ENCODE measurements at places on chromosomes 2 and 18.

DNA sequence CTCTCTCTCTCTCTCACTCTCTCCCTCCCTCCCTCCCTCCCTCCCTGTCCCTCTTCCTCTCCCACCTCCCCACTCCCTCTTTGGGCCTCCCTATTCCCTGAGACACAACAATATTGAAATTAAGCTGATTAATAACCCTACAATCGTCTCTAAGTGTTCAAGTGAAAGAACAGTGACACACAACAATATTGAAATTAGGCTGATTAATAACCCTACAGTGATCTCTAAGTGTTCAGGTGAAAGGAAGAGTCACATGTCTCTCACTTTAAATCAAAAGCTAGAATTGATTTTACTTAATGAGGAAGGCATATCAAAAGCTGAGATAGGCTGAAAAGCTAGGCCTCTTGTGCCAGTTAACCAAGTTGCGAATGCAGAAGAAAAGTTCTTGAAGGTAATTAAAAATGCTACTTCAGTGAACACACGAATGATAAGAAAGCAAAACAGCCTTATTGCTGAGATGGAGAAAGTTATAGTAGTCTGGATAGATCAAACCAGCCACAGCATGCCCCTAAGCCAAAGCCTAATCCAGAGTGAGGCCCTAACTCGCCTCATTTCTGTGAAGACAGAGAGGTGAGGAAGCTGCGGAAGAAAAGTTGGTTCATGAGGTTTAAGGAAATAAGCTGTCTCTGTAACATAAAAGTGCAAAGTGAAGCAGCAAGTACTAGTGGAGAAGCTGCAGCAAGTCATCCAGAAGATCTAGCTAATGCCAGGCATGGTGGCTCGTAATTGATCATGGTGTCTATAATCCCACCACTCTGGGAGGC is 21.3 kb downstream of the MALT1 start:
- DNase-seq, result no peak

GRCh38 chr18:23485386-23485785 is 17.9 kb upstream of the RMC1 start:
- no peak for DNase-seq

DNA sequence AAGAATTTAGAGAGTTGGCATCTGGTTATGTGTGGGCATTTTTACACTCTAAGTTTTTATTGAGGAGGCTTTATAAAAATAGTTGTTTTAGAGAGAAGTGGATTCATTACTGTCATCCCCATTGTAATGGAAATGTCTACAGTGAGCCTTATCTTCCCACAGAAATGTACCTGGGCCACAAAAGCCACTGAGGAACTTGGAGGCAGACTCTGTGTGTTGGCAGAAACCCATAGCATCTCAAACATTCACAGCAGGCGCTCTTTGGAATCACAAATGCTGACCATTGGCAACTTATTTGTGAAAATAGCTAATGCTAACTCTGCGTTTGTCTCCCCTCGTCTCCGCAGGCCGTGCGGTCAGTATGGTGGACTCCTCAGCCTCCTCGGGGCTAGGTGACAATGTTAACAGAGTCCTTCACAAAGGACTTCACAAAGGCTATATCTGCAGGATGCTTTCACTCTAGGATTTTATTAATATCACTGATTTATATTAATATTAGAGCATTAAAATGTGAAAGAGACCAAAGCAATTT is 689.1 kb upstream of the POU3F3 start:
- DNase-seq, result no peak

DNA sequence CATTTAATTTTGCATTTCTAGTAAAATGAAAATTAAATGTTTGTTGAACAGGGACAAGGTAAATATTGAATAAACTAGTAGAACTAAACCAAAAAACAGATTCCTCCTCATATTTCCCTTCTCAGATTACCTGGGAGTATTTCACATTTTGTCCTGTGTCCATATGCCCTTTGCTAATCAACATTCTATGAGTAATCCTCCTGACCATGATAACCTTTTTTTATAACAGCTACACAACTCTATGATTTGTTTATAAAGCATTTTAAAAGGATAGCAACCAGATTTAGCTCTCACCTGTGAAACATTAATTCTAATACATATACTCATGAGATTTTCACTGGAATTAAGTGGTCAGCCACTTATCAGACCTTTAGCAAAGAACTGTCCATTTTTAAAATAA is 7.1 kb upstream of the DSG2 start:
- no peak for DNase-seq

DNA sequence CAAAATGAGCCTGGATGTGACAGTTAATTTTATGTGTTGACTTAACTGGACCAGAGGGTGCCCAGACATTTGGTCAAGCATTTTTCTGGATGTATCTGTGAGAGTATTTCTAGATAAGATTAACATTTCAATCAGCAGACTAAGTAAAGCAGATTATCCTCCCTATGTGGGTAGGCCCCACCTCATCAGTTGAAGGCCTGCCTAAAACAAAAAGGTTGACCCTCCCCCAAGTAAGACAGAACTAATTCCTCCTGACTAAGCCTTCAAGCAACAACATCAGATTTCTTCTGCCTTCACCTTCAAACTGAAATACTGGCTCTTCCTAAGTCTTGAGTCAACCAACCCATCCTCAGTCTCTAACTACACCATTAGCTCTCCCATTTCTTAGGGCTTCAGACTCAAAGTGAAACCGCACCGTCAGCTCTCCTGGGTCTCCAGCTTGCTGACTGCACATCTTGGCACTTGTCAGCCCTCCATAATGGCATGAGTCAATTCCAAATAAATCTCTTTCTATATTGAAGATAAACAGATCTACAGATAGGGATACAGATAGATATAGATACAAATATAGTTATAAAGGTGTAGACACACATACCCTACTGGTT is 47.9 kb downstream of the MEMO1 start:
- no peak for DNase-seq

- DNase-seq, result no peak
Measured at GRCh38 chr2:52416340-52416739, 1351.3 kb upstream of the CHAC2 start.

GRCh38 chr18:48408727-48409590 is at the start of gene ZBTB7C:
Gene ZBTB7C (minus strand): TSS chr18:48409383.
- DNase-seq, result peak; percentile 15
